ENCODE measurements at places on chromosomes 1 and 21.
A peak's percentile ranks its signal among the peaks of the same experiment; 100 is the strongest.

GRCh38 chr1:35298464-35298863 lies 30.0 kb downstream of the ZMYM4 start:
- peak; percentile 16 for DNase-seq

DNA sequence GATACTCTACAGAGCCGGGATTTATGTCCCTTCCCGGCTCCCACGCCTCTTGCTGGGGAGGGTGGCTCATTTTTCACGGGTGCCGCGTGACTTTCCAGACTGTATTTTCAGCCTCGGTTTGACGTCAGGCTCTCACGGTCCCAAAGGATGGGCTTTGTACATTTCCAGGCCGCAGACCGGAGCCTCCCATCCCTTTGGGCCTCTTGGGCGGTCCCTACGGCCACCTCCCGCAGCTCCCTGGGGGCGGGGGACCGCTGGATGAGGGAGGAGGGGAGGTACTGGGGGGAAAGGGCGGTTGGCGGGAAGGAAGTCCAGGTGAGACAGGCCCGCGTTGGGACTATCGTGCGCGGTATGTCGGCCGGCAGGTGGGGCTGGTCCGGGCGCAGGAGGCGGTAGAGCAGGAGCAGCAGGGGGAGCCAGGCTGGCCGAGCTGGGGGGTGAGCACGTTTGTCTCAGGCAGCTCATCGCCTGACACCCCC lies 17.9 kb downstream of the UBL4B start:
- DNase-seq: no peak

GRCh38 chr1:108758796-108759195 lies 12.3 kb downstream of the STXBP3 start:
- DNase-seq: no peak

- DNase-seq: no peak
These were observed 23.0 kb downstream of the IQGAP3 start for GRCh38 chr1:156549390-156549789.

DNA sequence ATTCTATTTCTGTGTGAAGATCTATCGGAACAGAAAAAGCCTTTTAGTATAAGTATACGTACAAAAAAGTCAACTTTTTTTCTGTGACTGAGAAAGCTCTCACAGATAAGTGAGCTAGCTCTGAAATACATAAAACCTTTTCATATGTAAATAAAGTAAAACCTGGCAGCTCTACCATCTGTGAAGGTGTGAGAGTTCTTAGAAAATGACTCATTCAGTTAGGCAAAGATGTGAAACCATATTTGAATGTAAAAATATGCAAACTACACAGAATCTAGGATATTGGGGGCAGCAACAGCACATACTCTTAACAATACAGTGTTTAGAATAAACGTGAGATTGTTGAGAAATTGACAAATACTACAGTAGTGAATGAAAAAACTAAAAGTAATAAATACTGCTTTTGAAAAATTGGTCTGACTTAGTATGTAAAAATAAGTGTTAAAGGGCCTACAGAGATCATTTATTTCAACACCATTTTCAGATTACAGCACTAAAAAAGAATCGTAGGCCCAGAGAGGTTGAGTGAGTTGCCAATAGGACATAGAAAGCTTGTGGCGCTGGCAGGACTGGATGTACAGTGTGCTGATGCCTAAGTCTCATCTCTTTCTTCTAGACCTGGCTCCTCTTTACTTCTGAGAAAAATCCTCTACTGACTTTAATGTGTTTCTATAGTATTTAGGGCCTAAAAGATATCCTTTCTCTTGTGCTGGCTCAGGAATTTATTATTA lies 19.8 kb downstream of the ATP6V1G3 start:
- DNase-seq: peak; percentile 23

- DNase-seq: no peak
These were observed 29.5 kb upstream of the REG4 start for GRCh38 chr1:119840745-119841144.

GRCh38 chr1:61496501-61496900 lies 228.4 kb downstream of the TM2D1 start:
- no peak for DNase-seq

DNA sequence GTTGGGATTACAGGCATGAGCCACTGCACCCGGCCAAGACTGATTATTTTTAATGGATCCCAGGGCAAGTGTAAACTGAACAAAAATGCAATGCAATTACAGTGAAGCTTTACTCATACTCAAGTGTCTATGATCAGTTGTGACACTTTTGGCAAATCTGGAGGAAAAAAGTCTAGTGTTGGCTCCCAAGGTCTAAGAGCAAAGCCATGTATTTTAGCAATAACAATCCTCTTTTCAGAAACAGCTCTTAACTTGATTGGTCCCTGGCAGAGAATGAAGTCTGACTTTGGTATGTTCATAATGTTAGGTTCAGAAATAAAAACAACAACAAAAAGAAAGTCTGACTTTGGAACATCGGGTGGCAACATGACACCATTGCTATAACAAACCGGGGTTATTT lies 40.2 kb upstream of the C1orf53 start:
- DNase-seq: no peak
